ENCODE measurements at places on chromosomes 7 and 10.
A peak's percentile ranks its signal among the peaks of the same experiment; 100 is the strongest.

- no peak for DNase-seq
These were observed at the start of gene TAC1 for GRCh38 chr7:97731736-97732564. TAC1 (plus strand) TSS chr7:97732086; CDS start chr7:97732613, 527 bp downstream.

DNA sequence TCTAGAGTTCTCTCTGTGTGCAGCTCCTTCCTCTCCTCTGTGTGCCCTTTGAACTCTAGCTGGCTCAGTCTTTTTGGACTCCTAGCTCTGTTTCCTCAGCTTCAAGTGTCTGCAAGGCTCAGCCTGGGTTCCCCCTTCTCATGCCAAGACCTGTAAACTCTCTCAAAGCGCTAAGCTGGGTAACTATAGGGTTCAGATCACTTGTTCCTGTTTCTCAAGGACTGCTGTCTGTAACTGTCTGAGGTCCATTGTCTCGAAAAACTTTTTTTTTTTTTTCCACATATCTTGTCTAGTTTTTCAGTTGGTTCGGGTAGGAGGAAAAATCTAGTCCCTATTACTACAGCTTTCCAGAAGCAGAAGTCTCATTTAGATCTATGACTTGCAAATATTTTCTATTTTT is 46.6 kb upstream of the PPP1R17 start:
- DNase-seq = no peak

DNA sequence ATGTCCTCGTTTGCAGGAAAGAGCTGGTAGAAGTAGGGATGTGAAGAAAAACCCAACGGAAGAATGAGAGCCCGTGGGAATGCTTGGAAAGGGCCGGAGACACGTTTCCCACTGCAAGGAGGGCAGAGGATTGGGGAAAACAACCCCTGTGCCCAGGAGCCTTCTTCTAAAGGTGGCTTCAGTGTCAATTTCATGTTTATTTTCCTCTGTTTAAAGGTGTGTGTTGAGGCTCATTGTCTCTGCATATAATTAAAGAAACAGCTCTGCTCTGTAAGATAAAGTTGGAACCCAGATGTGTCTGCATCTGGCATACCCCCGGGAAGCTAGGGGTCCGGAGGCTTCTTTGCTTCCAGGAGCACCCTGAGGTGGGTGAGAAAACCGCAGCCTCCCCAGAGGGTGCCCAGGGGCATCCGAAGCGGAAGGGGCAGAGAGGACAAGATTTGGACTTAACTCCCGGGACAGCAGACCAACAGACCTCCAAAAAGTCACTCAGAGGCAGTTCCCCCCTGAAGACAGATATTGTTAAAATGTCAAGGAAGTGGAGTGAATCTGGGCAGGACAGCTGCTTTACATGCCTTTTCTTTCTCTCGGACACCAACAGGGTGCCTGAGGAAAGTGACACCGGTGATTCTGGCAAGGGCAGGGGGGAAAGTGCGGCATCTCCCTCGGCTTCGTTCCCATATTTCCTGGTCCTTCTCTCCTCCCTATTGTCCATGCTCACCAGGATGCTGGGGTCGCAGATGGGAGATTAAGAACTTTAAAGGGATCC is 8.6 kb upstream of the GATA3 start:
- no peak for DNase-seq

DNA sequence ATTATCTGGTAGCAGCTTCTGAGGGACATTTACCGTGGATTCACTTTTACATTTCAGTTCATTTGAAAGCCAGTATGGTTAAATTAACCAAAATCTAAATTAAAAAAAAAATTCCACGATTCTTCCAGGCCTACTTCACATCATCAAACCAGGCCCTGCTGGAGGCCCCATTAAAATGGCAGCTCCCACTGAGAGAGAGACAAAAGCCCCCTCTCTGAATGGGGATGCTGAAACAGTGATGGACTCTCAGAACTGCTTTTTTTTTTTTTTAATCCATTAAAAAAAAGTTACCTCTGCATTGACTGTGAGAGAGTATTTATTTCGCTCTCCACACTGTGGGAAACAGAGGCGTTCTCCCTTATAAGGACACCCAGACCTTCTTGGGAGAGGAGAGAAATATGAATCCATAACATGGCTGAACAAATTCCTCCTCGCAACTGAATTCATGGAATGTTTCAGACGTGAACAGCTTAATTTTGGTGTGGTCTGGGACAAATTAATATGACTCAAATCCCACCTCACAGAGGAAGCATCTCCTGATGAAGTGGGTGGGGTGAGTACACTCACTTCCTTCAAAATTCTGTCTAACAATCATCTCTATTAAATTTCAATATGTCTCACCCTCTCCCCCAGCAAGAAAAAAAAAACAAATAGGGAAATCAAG is 73.5 kb downstream of the SAMD9 start:
- DNase-seq = no peak

DNA sequence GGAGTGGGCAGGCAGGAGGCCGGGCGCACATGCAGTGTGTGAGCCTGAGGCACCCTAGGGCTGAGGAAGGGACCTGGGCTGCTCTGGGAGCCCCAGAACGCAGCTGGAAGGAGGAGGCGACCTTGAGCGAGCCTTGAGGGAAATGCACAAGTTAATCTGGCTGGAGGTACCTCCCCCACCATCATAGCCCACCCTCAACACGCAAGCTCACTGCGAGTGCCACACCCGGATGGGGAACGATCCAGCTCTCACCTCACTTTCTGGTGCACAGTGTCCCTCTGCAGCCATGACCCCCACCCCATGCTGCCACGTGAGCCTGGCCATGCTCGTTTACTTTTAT is 162.4 kb upstream of the PPP2R2D start:
- DNase-seq = no peak

DNA sequence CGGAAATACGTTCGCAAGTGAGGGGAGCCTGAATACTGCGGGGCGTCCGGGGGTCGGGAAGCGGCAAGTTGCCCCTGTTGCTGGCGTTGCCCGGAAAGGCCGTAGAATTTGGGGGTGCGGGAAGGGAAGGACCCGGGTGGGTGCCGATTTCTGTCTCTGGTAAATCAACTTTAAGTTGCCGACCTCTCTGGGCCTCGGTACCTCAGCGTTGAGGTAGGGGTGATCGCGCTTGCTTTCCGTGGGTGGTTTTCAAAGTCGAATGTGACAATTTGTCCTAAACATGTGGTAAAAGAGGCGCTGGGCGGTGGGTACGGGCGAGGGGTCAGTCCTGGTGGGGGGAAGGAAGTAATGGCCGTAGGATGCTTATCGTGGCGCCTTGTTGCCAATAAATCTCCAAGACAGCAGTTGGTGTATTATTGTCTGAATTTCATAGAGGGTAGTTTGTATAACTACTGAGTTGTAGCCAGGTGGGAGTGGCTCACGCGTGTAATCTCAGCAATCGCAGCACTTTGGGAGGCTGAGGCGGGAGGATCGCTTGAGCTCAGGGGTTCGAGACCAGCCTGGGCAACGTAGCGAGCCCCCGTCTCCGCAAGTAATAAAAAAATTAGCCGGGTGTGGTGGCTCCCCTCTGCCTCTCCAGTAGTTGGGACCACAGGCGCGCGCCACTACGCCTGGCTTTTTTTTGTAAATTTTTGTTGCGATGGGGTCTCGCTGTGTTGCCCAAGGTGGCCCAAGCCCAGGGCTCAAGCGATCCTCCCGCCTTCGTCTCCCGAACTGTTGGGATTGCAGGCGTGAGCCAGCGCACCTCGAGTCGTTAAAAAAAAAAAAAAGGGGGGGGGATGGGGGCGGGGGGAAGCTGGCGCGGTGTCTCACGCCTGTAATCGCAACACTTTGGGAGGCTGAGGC is 644 bp downstream of the BUD23 start:
- no peak for DNase-seq

DNA sequence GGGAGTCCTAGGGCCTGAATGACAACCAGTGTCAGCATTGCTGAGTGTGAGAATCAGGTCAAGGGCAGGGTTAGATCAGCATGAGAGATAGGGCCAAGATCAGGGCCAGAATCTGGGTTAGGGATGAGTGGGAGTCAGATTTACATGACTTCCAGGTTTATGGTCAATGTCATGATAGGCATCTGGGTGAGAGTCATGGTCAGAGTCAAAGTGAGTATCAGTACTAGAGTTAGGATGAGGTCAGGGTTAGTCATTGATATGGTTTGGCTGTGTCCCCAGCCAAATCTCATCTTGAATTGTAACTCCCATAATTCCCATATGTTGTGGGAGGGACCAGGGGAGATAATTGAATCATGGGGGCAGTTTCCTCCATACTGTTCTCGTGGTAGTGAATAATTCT is 12.3 kb downstream of the MRPS24 start:
- DNase-seq = no peak

DNA sequence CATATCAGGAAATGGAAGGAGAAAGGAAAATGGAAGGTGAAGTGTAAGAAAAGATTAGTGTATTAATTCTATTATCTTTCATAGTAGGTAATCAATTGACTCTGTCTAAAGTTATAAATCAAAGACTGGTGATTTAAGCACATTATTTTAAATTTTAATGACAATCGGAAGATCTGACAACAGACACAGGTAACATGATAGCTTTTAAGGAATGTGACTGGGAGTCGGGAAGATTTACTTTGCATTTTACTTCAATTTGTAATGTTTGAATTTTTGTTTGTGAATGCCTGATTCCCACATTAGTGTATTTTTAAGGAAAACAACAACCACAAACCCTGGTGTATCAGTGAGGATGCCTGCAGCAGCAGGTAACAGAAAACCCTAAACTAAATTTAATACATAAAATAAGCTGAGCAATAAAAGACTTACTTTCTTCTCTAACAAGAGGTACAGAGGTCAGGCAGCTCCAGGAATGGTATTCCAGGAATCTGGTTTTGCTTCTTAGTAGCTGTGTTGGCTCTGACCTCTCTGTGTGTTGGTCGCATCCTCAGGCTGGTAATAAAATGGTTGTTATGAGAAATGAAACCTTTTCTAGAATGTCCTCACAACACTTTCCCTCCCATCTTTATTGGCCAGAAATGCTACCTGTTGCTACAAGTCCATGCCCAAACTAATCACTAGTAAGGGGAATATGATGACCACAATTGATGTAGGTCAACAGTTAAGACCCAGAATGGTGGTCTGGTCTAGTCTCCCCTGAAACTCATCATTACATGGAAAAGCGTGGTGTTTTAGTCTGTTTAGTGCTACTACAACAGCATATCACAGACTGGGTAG is 12.2 kb downstream of the DNAJB9 start:
- DNase-seq = no peak

DNA sequence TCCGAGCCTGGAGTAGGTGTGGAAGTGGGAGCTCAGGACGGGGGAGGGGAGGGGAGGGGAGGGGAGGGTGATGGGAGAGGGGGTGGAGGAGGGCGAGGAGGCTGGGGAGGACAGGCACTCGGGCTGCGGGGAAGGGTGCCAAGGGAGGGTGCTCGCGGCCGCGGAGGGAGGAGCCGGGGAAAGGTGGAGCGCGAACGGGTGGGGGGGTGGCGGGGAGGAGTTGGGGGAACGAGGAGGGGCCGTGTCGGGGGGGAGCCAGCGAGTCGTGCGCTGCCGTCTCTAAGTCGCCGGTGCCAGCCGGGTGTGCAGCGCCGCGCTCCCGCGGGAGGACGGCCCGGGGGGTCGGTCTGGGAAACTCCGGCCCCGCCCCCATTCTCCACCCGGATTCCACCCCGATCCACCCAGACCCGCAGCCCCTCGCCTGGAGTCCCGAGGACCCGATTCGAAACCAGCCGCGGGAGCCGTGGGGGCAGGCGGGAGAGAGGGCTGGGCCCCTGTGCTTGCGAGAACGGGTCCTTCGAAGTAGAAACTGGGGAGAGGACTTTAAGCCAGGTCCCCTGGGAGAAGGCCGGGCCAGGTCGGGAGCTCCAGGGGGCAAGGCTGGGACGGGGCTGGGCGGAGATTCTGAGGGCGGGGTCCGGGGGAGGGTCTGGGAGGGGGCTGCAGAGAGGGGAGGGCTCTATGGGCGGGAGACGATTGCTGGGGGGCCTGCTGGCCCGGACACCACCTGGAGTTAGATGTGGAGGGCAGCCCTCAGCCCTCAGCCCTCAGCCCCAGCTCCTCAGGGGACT is at the start of gene ZNF467:
ZNF467 (minus strand) TSS at position 143 of the 791 bp plus-strand sequence. CDS start 2,556 bp downstream, outside the sequence.
- DNase-seq = peak; percentile 25

- DNase-seq = no peak
These were observed 513.3 kb downstream of the MDFIC start for GRCh38 chr7:115435178-115435577.

DNA sequence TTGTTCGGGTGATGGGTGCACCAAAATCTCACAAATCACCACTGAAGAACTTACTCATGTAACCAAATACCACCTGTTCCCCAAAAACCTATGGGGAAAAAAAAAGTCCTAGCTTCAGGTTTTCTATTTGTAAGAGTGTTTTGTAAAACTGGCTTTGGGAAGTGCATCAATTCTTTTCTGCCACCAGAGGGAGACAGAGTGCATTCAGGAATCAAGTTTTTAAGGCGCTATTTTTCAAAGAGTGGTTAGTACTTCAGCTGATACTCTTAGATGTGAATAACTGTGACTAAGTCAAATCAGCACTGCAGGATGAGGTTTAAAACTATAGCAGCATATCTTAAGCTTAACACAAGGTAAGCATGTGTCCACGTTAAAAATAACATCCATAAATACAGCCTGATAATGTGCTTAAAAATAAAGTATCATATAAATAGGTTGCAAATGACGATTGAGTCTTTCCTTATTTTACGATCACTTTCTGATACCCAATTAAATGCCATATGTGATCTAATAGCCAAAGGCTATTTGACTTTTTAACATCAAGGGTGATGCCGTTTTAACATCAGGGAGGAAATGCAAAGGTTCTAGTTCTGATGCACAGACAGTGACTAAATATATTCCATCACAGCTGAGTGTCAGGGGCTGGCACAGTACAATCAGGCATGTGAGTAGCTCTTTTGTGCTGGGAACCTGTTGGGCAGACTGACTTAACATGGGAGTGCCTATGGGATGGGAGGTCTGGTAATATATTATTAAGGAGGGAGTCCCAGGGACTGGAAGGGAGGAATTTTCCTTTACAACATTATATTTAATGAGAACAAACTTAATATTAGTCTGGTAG is 10.6 kb upstream of the LYZL2 start:
- DNase-seq = peak; percentile 14

- no peak for DNase-seq
These were observed 3.1 kb downstream of the PAX2 start for GRCh38 chr10:100748231-100749058.

- DNase-seq = no peak
These were observed 1191.9 kb downstream of the CNTNAP2 start for GRCh38 chr7:147308539-147308938.

DNA sequence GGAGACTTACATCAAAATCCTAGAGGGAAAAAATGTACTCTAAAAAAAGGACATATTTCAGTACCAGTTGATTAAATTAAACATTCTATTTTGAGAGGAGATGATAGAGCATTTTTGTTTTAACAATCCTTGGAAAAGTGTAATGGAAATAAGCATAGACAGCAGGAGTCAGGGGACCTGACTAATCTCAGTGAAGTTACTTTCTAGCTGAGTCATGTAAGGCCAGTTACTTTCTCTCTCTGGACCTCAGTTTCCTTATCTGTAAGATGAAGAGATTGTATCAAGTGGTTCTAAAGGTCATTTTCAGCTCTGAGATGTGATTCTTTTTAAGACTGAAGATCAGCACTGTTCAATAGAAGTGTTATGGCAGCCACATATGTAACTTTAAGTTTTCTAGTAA is 44.1 kb downstream of the VTI1A start:
- DNase-seq = no peak

- DNase-seq = no peak
These were observed 462.9 kb downstream of the PTPRN2 start for GRCh38 chr7:158124671-158125079.
